Stimulated activated CD4-positive, alpha-beta T cell treated with anti-CD3 and anti-CD28 coated beads, Interleukin-1b, Interleukin-23, amount 100 ng/mL, for 24 hours (primary cell): ENCODE measurements at places on chromosomes 1 and 21.

- no peak for DNase-seq
Measured at GRCh38 chr1:93079685-93080141, 630 bp downstream of the MTF2 start.

- DNase-seq: no peak
Measured at GRCh38 chr1:188128761-188129160, 1300.0 kb downstream of the PLA2G4A start.

- peak; percentile 28 for DNase-seq
Measured at GRCh38 chr1:170670802-170671628, 7.1 kb downstream of the PRRX1 start.

DNA sequence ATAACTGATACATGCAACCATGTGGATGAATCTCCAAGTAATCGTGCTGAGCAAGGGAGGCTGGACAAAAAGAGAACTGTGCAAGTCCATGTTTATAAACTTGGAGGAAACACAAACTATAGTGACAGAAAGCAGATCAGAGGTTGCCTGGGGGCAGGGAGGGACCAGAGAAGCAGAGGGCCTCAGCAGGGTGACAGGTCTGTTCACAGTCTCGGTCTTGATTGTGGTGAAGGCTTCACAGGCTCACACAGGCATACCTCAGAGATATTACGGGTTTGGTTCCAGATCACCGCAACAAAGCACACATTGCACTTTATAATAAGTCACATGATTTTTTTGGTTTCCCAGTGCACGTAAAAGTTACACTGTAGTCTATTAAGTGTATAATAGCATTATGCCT, 28.5 kb downstream of the ACOT7 start:
- no peak for DNase-seq

GRCh38 chr1:227218870-227219573, 99.3 kb downstream of the CDC42BPA start:
- no peak for DNase-seq

DNA sequence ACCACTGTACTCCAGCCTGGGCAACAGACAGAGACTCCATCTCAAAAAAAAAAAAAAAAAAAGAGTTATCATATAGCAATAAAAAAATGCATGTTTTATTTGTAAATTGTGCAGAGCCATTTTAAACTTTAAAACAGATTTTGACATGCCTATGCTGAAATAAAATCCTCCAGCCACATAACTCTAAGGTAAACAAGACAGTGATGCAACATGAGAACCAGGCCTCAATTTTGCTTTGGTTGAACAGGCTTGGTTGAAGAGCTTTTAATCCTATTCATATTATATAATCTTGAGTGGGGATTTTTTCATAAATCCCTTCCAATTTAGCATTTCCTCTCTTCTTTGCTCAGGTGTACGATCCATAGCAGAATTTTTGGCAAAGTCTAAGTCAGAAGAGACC, 26.1 kb downstream of the ARMH1 start:
- no peak for DNase-seq

DNA sequence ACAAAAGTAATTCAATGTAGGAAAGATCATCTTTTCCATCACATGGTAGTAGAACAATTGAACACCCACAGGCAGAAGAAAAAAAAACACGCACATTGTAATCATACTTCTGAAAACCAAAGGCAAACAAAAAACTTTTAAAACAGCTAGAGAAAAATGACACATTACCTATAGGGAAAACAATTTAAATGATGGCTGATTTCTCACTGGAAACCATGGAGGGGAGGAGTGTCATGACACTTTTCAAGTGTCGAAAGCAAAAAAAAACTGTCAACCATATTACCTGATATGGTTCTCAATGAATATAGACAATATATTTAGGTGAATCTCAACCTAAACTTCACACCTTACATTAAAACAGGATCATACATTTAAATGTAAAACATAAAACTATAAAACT, 776 bp upstream of the SLAMF7 start:
- no peak for DNase-seq

DNA sequence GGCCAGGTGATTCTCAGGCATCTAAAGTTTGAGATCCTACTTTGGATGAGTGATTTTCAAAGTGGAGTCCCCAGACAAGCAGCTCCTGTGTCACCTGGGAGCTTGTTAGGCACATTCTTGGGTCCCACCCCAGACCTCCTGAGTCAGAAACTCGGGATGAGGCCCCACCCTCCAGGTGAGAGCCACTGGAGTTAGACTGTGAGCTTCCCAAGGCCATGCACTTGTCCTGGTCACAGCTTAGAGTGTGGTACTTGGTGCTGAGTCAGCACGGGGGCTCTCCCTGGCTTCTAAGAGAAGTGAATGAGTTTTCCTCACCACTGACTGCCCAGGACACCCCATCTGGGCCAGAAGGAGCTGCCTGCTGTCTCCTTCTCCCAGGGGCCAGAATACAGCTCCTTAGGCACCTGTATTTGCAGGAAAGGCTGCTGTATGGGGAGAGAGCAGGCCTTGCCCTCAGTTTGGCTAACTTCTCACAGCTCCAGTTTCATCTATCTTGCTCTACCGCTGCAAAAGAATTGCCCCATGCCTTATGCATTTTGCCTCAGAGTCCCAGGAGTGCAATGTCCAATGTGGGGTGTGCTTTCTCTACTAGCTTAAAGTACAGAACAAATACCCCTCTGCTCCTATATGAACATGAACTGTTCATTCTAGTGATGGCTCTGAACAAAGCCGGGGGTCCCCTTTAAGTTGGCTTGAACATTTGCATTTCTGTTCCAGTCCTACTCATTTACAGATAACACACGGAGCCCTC, 98.1 kb downstream of the PSMG1 start:
- no peak for DNase-seq

GRCh38 chr1:102733491-102734236, 374.7 kb downstream of the COL11A1 start:
- no peak for DNase-seq

GRCh38 chr1:69993810-69994209, 211.6 kb downstream of the LRRC40 start:
- DNase-seq: no peak

GRCh38 chr1:69551476-69552324, 16.0 kb upstream of the LRRC7 start:
- DNase-seq: no peak

- DNase-seq: no peak
Measured at GRCh38 chr21:35475762-35476161, 426.7 kb upstream of the RUNX1 start.

DNA sequence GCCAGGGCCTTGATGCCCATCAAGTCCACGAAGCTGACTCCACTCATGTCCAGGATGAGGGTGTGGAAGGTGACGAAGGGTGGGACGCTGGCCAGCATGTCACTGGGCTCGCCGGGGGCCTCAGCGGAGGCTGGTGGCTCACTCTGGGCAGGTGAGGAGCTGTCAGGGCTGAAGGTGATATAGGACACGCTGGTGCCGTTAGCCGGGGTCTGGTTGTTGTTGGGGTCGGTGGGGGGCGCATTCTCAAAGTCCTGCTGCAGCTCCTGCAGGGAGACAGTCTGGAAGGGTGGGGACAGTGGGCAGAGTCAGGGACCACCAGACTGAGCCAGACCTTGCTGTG, 21.7 kb downstream of the SLC26A9 start:
- DNase-seq: no peak

DNA sequence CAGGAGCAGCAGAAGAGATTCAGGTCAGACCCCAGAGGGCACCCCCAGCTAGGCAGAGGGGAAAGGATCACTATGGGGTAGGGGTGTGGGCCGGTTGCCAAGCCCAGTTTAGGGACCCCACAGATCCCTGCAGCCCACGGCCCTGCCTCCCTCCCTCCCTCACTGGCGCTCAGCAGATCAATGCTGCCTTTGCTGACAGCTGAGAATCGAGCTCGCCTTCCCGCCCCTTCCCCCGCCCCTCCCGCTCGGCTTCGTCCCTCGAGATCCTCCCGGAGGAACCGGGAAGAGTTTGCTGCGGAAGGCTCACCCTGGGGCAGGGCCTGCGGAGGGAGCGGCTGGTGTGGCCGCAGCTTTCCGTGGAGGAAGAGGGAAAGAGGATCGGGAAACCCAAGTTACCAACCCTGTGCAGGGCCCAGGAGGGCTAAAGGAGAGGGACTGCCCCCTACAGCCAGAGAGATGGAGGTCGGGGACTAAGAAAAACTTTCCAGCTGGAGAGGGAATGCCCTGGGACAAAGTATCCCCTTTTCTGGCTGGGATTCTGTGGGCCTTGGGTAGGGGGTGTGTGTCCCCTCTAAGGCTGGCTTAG, 1.1 kb upstream of the KCNQ4 start:
- no peak for DNase-seq

- DNase-seq: no peak
Measured at GRCh38 chr1:229848752-229849677, 218.0 kb upstream of the GALNT2 start.

GRCh38 chr1:91603409-91603808, 102.8 kb downstream of the CDC7 start:
- DNase-seq: no peak

- DNase-seq: no peak
Measured at GRCh38 chr1:45394342-45394741, 54.1 kb upstream of the MUTYH start.

- DNase-seq: no peak
Measured at GRCh38 chr1:172724765-172725613, 66.1 kb downstream of the FASLG start.

GRCh38 chr1:76176000-76176399, 101.5 kb downstream of the ST6GALNAC3 start:
- no peak for DNase-seq

DNA sequence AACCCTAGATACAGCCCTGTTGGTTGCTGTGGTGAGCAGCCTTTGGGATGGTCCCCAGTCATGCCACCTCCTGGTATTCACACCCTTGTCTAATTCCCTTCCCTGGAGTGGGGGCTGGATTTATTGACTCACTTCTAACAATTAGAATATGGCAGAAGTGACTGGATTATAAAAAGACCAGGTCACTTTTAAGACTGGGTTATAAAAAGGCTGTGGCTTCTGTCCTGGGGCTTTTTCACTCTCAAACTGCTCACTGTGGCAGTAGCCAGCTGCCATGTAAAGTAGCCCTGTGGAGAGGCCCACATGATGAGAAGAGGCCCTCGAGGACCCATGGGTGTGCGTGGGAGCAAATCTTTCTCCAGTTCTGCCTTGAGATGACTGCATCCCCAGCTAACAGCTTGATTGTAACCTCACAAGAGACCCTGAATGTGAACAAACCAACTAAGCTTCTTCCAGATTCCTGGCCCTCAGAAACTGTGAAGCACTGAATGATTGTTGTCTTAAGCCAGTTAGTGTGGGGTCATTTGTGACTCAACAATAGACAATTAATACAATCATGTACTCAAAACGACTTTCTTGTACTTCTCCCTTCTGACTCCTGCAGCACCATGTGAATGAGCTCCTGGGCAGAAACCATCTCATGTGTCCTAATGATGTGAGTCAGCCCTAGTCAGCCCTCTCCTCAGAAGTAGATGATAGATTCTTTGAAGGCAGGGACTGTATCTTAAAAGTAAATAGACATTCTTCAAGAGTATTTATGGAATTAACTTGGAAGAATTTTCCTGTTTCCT, 234.9 kb downstream of the TNR start:
- no peak for DNase-seq

DNA sequence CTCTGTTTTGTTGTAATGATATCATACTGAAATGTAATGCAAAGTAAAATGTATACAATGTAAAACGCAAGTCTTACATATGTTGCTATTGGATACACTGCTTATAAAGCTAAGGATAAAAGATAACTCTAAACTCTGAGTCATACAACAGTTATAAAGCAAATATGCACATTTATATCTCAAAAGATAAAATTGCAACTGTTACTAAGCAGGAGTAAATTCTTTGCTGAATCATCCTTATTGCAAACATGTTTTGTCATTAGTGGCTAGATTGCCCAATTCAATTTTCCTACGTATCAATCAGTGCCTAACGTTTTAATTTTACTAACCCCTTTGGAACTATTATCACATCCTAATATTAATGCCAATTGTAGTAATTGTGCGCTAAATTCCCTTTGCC, 762.9 kb downstream of the LTN1 start:
- no peak for DNase-seq

DNA sequence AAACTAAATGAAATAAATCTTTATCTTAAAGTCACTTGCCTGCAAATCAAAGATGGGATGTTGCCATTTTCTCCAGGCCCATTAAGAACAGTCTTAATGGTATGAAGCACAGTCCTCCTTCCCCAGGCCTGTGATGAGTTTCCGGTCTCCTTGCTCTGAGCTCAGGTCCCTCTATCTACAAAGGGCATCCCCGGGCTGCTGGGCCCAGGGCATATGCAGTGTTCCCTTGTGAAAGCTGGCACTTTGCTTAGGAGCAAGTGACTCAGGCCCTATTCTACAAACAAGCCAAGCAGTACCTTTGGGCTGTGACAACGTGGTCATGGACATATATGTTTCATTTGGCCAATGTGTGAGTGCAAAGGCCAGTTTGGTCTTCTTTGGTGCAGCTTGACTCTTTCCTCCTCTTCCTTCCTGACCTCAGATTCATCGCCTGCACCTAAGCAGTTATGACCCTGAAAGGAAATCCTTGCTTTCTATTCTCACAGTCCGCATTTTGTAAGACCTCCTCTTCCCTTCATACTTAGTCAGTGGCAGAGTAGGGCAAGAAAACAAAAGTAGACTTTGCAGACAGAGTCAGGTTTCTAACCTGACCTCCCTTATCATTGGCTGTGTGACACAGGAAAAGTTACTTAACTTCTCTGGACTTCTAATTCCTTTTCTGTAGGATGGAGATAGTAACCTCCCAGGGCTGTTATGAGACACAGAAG, 109.5 kb downstream of the ERG start:
- no peak for DNase-seq

DNA sequence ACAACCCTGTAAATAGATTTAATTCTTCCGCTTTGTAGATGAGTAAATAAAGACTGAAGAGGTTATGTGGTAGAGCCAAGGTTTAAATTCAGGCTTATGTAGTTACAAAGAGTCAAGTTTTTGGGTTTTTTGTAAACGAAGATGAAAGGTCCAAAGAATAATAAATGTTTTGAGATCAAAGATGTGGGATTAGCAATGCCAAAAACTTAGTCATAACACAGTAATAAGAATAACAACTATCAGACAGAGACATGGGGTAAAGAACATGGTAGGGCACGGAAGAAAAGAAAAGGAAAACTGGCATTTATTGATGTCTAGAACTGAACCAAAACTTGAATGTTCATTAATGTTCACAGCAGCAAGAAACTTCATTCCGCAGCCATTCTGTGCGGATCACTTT, 42.9 kb downstream of the EXTL2 start:
- DNase-seq: no peak

DNA sequence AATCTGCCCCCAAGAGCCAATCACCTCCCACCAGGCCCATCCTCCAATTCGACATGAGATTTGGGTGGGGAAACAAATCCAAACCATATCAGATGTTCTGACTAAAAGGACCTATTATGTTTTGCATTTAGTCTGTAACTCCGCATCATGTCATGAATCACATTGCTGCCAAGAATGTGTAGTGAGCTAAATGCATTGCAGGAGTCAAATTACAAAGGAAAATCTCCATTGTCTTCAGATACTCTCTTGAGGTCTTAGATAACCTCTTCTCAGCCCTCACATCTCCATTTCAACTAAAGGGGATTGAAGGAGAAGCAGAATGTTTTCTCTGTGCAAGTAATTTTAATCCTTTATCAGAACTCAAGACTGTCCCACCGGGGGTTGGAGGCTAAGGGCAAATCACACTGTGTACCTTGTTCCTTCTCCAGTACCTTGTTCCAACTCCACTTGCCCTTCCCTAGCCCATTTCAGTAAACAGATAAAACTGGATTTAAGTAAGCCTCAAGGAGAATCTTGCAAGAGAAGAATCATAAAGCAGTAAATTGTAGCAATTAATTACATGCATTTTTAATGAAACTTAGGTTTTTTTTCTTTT, 34.1 kb downstream of the EXTL2 start:
- DNase-seq: no peak

GRCh38 chr21:46065914-46066551, 31.9 kb upstream of the COL6A2 start:
- no peak for DNase-seq
